Endodermal cell (in vitro differentiated cells): ENCODE measurements at places on chromosomes 16 and 17. TPM values are rescaled to one million over a fixed set of nuclear protein-coding genes. Genes with fewer than 3 reads are reported as not detected.

DNA sequence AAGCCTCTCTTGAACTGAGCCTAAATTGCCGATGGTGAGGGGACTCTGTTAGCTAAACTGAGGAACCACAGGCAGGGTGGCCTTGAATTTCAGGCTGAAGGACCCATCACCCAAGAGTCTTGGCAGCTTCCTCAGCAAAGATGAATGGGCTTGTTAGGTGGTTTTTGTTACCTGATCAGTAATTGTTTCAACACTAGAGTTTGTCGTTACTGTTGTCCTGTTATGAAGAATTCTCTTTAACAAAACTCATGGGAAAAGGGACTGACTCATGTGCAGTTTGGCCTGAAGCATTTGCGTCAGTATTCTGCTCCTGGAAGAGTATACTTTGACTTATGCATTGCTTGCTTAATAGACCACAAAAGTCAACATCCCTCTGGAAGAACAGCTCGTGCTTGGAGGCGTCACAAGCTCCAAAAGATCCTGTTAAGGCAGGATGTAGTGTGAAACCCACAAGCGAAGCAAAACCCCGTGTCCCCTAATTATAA is 206.0 kb downstream of the IRX3 start:
- no peak for DNase-seq

DNA sequence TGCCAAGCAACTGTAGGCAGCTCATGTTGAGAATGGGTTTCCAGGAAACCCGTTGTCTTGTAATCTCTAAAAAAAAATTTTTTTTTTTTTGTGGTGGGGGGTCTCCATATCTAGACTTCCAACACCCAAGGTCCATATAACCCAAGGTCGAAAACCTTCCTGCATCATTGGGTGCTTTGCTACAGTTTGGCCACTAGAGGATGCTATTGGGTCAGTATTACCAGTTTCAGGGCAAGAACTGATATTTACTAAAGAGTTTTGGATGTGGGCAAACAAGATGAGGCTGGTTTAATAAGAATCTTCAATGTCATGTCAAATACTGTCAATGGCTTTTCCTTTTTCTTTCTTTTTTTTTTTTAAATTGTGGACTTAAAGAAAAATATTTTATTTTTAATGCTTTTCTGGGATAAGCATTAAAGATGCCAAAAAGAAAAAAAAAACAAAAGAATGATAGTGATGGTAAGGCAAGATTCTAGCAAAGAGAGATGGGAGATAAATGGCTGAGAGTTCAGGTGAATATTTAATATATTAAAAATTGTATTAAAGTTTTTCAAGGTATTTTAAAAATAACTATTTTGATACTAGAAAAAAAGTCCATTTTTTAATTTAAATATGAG is 62.2 kb downstream of the DHRS7C start:
- peak; percentile 70 for DNase-seq

DNA sequence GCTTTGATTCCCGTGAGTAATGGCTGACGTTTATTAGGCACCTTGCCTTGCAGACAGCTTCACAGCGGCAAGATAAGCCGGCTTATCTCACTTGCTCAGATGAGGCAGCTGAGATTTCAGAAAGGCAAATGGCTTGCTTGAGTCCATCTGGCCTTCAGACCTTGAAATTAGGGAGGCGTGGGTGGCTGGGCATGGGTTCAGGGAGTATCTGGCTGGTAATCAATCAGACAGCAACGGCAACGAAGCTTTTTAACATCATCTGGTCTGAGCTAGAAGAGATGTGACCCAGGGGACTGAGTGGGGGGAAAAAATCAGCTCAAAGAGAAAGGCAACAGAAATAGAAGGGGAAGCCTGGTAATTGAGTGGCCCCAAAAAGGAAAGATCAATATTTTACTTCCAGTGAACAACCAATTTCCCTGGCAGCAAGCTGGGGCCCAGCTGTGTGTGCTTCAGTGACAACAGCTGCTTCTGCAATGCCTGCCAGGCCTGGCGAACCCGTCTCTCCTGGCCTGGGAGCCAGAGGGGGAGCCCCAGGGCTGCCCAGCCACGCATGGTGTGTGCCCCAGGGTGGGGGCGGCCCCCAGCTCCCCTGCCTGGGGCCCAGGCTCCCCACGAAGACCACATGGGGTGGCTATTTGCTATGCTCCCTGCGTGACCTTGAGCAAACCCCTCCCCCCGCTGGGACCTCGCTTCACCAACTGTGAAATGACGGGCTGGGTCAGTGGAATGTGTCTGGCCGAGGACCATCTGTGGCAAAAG is 34.0 kb downstream of the RAB11FIP4 start:
- DNase-seq, result peak; percentile 75

MYH8 gene
- not detected in 2 replicates for total RNA-seq

TBC1D3C gene
- total RNA-seq, result 1.3 TPM in 1 of 3 replicates, not detected in the others

KRTAP4-6 gene
- not detected in 3 replicates for total RNA-seq
